CD8-positive, alpha-beta memory T cell (primary cell): ENCODE measurements at places on chromosomes 1 and 21. TPM values are rescaled to one million over a fixed set of nuclear protein-coding genes. Genes with fewer than 3 reads are reported as not detected.

SH2D1B gene
- not detected for total RNA-seq

GRCh38 chr1:19744335-19744743 lies 55.4 kb downstream of the TMCO4 start:
- H3K4me3 ChIP-seq, result no peak overlapping the region
- H3K27me3 ChIP-seq, result no peaks in the 10 kb centered on the region
- H3K36me3 ChIP-seq, result no peaks in the 10 kb centered on the region
- H3K27ac ChIP-seq, result no peak overlapping the region
- H3K4me1 ChIP-seq, result no peaks in the 10 kb centered on the region

NBPF6 gene
- not detected for total RNA-seq

- no peak for DNase-seq
- H3K27me3 ChIP-seq, result no peaks in the 10 kb centered on the region
Observed at GRCh38 chr1:246569248-246570238, 3.3 kb downstream of the CNST start.

- no peak overlapping the region for H3K27ac ChIP-seq
- DNase-seq, result no peak
- H3K4me1 ChIP-seq, result no peaks in the 10 kb centered on the region
- H3K4me3 ChIP-seq, result no peak overlapping the region
Observed at GRCh38 chr1:243501002-243501401, 245.2 kb downstream of the SDCCAG8 start.

DNA sequence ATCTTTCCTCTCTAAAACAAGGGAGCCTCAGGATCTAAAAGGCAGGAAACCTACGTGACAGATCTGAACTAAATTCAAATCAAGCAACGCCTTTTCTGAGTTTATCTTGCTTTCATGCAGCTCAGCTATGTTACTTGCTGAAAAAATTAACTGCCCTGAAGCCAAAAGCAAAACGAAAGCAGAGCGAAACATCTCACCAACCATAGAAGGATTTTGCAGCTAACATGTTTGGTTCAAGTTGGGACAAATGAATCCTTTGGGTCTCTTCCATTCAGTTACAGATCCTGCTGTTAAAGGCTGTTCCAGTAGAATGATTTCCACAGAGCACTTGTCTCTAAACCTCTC lies 482 bp downstream of the SLC2A5 start:
- no peak overlapping the region for H3K27ac ChIP-seq
- no peaks in the 10 kb centered on the region for H3K36me3 ChIP-seq
- no peak for DNase-seq
- no peaks in the 10 kb centered on the region for H3K4me1 ChIP-seq
- H3K27me3 ChIP-seq, result peaks cover 3% of the 10 kb centered on the region

DNA sequence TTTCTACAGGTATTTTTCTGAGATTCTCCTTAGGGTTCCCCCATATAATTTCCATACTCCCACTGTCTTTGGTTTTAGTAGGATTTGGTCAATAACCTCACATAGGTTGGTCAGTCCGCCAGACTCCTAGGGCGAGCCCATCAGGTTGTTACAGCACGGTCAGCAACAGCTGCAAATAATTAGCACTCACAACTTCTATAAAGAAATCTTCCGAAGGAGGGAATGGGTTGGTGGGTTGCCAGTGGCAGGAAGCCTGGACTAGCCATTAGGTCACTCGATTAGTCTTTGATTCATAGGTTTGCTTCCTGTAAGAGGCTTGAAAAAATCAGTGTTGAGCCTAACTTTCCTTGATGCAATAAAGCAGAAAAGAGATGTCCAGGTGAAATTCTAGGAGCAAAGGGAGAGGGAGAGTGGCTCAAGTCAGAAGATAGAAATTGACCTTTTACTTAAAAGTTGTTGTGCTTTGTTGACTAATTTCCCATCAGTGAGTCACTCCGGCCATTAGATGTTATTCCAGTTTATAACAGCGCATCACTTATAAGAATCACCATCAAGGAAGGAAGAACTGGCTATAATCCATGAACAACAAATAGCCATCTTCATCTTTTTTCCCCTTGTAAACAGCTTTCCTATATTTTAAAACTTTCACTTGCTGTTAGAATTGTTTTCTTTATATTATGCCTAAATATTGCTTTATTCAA lies 88.3 kb downstream of the TPR start:
- H3K4me3 ChIP-seq, result no peak overlapping the region
- H3K36me3 ChIP-seq, result no peaks in the 10 kb centered on the region
- H3K27me3 ChIP-seq, result no peaks in the 10 kb centered on the region
- H3K27ac ChIP-seq, result no peak overlapping the region

- H3K27ac ChIP-seq, result no peak overlapping the region
- no peaks in the 10 kb centered on the region for H3K4me1 ChIP-seq
- no peaks in the 10 kb centered on the region for H3K27me3 ChIP-seq
- H3K4me3 ChIP-seq, result no peak overlapping the region
Observed at GRCh38 chr1:231584921-231585320, 41.7 kb upstream of the DISC1 start.

F13B gene
- not detected for total RNA-seq

DNA sequence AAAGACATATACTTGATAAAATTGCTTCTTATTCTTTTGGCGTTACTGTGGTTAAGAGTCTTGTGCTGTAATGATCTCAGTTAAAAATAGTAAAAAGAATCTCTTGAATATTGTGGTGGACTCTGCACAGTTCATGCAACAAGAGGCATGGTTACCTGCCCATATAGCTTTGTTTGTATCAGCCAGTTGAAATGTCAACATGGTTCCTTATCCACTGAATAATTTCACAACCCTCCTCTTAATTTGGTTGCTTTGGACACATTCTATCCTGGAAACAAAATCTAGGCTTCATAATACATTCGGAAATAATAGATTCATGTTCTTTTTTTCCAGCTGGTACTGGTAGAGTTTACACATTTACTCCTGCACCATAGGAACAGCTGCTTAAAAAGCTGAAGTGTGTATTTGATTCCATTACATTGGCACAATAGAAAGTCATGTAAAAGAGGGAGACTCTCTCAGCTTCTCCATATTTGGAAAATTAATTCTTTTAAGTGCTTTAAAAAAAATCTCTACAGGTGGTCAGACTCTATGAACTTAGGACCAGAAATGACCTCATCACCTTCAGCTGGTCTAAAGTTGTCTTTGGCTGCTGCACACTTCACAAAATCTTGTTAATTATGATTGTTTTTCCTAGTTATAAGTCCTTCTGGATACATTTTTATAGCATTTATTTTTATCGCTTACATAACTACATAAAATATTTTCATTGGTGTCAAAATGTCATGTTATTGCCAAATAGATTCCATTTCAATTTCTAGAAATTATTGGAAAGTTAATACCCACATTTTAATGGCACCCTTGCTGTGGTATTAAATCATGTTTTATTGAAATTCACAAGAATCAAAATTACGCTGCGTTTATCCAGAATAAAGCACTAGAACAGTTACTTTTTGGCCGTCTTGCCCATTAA lies 100.2 kb downstream of the LTN1 start:
- H3K36me3 ChIP-seq, result no peaks in the 10 kb centered on the region
- H3K27me3 ChIP-seq, result no peaks in the 10 kb centered on the region
- H3K27ac ChIP-seq, result no peak overlapping the region
- no peaks in the 10 kb centered on the region for H3K4me1 ChIP-seq

HSF2BP gene
- total RNA-seq, result 0.53 TPM

DNA sequence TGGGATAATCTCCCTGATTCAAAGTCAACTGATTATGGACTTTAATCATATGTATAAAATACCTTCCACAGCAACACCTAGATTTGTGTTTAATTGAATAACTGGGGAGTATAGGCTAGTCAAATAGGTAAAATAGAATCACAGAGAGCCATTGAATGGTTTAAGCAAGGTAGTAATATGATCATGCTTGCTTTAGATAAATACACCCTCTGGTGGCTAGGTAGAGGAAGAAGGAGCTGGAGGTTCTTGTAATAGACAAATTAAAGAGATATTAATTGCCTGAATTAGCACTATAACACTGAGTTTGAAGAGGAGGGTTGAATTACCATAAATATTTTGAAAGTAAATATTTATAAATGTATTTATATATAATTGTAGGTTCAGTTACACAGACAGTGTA lies 40.3 kb downstream of the DIRAS3 start:
- H3K4me1 ChIP-seq, result no peaks in the 10 kb centered on the region
- no peaks in the 10 kb centered on the region for H3K27me3 ChIP-seq
- no peaks in the 10 kb centered on the region for H3K36me3 ChIP-seq
- H3K4me3 ChIP-seq, result no peak overlapping the region
- no peak overlapping the region for H3K27ac ChIP-seq
- no peak for DNase-seq

IFI44L gene
- total RNA-seq, result 2.3 TPM

NIPAL3 gene
- total RNA-seq, result 31.3 TPM

DNA sequence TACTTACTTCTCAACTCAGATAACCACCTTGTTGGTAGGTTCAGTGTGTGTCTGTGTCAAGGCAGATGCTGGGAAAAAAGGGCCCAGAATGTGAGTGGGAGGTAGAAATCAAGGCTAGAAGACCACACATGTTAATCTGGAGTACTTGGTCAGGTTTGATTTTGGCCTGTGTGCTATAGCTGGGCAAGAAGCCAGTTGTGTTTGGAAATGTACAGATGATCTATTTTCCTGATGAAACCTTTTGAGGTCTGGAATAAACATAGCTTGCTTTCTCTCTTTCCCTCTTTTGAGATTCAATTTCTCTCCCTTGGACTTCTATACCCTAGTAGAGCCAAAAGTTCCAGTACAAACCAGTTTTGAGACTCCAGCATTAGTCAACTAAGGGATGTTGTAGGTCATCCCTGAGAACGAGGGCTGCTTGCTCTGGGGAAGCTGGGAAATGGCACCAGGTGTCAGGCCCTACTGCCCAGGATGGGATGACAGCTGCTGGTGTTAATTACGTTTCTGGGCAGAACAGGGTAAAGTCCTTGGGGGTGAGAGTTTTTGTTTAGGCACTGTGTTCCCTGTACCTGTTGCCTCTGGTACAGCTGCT lies 15.8 kb downstream of the MAPKAPK2 start:
- H3K27ac ChIP-seq, result no peak overlapping the region
- no peak overlapping the region for H3K4me3 ChIP-seq
- peaks cover 6% of the 10 kb centered on the region for H3K36me3 ChIP-seq
- H3K4me1 ChIP-seq, result peaks cover 52% of the 10 kb centered on the region

- H3K27ac ChIP-seq, result no peak overlapping the region
- H3K36me3 ChIP-seq, result no peaks in the 10 kb centered on the region
- no peaks in the 10 kb centered on the region for H3K27me3 ChIP-seq
- no peak for DNase-seq
- no peak overlapping the region for H3K4me3 ChIP-seq
Observed at GRCh38 chr1:78113156-78113916, 67.6 kb downstream of the GIPC2 start.

- no peaks in the 10 kb centered on the region for H3K36me3 ChIP-seq
- H3K27me3 ChIP-seq, result peaks cover 4% of the 10 kb centered on the region
- H3K4me1 ChIP-seq, result no peaks in the 10 kb centered on the region
- H3K4me3 ChIP-seq, result no peak overlapping the region
Observed at GRCh38 chr1:204633665-204634064, 51.9 kb downstream of the LRRN2 start.

DNA sequence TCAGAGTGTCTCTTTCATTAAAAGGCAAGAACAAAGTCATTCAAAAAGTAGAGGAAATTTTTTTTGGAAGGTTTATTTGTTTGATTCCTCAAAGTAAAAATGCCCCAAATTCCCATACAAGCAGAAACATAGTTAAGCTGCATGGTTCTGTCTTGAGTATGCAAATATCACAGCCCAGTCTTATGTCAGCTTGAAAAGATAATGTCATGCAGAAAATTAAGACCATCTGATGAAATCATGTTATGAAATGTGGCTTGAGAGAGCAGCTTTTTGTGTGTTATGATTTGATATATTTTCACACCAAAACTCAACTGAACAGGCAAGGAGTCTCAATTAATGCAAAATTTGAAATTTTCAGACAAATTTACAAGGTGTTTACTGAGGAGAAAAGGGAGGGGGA lies 411.0 kb downstream of the LMO4 start:
- no peaks in the 10 kb centered on the region for H3K36me3 ChIP-seq
- no peaks in the 10 kb centered on the region for H3K4me1 ChIP-seq
- no peaks in the 10 kb centered on the region for H3K27me3 ChIP-seq
- no peak for DNase-seq
- no peak overlapping the region for H3K27ac ChIP-seq
- no peak overlapping the region for H3K4me3 ChIP-seq

EXOC8 gene
- 16.8 TPM for total RNA-seq

GRCh38 chr1:185257950-185258208 lies 59.2 kb downstream of the IVNS1ABP start:
- no peaks in the 10 kb centered on the region for H3K4me1 ChIP-seq
- no peak overlapping the region for H3K4me3 ChIP-seq
- no peaks in the 10 kb centered on the region for H3K27me3 ChIP-seq
- no peaks in the 10 kb centered on the region for H3K36me3 ChIP-seq

KIAA1614 gene
- 0.49 TPM for total RNA-seq

DNA sequence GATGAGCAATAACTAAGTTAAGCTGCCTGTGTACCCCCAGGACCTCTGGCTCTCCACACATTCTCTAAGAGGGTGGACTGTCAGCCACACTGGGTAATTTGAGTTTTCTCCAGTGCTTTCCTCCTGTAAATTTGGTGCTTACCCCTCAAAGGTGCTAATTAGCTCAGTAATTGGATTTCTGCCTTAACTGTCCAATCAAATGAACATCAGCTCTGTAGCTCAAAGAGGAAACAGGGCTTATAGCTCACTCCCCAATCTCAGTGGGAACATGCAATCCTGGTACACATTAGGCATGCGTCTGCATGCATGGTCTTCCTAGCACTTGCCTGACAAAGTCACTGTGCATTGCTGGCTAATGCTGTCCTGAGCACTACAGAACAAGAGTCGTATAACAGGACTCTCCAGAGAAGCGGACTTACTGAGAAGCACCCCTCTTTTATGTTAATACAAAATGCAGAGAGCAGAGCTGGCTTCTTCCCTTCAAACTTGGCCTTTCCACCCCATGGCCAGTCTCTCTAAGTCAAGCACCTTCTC lies 110.1 kb downstream of the NTPCR start:
- DNase-seq, result no peak
- H3K4me1 ChIP-seq, result no peaks in the 10 kb centered on the region
- H3K27ac ChIP-seq, result no peak overlapping the region
- no peaks in the 10 kb centered on the region for H3K27me3 ChIP-seq

DNA sequence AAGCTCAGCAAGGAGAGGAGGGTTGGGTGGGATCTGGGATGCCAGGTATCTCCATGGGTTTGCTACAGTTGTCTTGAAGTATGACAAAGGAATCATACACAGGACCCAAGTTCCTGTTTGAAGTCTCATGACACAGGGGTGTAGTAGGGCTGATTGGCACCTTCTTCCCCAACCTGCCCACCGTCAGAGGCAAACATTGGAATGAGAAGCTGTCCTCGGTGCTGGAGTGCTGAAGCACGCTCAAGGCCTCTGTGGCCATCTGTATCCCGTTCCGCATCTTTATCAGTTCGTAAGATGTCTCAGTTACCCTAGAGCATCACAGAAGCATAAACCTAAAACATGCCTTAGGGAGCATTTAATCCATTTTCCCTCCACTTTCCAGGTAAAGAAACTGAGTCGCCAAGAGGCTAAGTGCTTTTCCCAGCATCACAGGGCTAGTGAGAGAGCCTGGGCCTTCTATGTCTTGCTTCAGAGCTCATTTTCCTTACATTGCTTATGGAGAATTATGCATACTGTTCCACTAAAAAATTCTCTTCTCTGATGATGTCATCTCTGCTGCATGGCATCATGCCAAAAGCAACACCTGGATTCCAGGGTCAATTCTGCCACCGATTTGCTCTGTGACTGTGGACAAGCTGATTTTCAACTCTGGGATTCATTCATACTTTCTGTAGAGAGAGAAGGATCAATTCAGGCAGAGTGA lies 34.2 kb downstream of the VWA5B1 start:
- no peaks in the 10 kb centered on the region for H3K36me3 ChIP-seq
- no peak for DNase-seq
